ENCODE measurements at places on chromosomes 4 and X.
A peak's percentile ranks its signal among the peaks of the same experiment; 100 is the strongest.

GRCh38 chr4:94304365-94304971 is 38.2 kb downstream of the HPGDS start:
- DNase-seq: peak; percentile 30

DNA sequence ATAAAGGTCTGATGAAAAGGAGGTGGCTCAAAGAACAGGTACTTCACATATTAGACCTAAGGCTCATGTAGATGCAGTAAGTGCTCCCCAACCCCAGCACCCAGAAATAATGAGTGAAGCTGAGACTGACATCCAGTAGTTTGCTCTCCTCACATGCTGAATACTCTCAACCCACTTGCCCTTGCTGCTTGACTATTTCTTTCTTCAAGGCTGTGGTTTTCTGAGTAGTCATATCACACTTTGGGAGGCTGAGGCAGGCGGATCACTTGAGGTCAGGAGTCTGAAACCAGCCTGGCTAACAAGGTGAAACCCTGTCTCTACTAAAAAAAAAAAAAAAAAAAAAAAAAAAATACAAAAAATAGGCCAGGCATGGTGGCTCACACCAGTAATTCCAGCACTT is 51.5 kb upstream of the PRPS1 start:
- DNase-seq: no peak

- DNase-seq: no peak
These were observed 580.2 kb downstream of the SPRY1 start for GRCh38 chr4:123976819-123977218.

DNA sequence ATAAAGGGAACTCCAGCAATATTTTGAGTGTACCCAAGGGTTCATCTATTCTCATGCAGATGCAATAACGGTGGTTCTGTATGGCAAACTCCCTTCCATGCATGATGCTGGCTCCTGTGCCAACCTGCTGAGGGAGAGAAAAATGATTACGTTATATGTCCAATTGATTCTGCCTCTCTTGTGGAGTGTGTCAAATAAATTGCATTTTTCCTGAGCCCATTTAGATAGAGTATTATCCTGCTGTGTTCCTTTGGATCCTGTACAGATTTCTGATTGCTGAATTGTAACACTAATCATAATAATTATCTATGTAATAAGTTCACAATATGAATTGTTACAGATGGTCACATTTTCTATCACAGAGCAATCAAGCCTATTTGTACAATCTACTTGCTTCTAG is 821.7 kb downstream of the C4orf33 start:
- DNase-seq: no peak

- DNase-seq: no peak
These were observed 64.0 kb downstream of the PPP4R3C start for GRCh38 chrX:27399146-27399456.

DNA sequence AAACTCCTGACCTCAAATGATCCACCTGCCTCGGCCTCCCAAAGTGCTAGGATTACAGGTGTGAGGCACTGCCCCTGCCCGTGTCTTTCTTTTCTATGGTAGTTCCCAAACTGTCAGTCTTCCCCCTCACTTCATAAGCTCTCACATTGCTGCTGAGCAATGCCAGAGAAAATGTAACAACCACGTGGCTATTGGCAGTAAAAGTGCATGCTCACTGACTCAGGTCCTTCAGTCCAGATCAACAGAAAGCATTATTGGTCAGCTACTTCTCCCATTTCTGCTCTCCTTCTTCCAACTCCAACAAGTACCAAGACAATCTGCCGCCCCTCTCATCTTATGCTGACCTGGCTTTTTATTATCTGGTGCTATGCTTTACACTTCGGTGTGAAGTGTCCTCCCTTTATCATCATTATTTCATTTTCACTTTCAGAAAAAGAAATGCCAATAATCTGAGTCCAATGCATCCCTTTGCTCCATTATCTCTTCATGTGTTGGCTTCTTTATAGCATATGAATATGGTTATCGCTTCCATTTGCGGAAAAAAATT is 133.8 kb upstream of the UGT8 start:
- DNase-seq: no peak

DNA sequence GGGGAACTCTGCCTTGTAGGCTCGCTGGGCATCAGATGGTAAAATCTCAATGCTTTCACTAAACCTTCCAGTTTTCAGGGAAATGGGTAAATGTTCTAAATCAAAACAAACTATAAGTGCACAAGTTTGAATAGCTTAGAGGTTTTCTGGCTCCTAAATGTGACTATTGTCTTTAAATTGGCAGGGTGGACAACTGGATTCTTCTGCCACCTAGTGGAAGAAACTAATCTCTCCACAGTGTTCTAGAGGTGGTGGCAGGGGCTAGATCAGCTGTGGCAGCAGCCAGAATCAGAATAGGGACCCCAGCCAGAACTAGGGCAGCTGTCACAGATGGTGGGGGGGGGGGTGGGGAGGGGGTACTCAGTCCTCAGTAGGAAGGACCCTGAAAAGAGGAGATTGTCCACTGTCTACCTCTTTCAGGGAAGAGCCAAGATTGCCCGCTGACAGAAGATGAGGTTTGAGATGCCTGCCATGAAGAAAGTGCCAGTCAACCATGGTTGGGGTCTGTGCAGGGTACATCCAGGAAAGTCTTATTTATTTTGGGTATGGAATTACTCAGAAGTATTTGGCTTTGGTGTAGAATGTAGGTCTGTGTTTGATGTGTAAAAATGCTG is 201.4 kb downstream of the CCNG2 start:
- peak; percentile 22 for DNase-seq

DNA sequence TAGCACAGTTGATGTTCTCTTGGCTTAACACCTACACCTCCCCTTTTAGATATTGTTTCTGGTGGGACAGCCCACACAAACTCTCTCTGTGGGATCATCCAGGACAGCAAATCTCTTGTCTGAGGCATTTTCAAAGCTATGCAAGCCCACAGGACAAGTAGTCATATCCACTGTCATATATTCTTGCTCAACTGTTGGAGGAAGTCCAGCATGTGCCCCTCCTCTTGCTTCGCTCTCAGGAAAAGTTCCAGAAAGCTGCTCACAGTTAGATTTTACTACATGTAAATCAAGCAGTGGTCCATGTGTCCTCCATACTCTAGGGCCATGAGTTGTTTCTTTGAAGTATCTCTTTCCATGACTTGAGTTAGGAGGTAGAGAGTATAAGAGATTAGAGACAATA is 260.7 kb downstream of the INPP4B start:
- no peak for DNase-seq

DNA sequence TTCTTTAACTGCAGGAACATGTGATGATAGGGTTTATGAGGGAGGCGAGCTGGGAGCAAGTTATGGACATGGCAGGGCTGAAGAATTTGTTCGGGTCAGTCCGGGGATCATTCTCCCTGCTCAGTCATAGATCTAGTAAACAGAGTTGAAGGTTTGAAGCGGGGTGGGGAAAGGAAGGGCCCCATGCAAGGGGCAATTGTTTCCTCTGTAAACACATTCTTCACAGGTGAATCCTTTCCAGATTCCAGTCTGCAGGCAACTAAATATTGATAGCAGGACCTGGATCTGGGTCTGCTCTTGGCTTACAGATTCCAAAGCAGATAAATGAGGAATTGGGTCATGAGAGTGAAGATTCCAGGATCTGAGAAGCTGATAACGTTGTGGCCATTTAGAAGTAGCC is 44.3 kb upstream of the ARHGAP24 start:
- DNase-seq: no peak

GRCh38 chrX:84747516-84747915 is 245.3 kb upstream of the HDX start:
- DNase-seq: no peak

- no peak for DNase-seq
These were observed 123.6 kb downstream of the PCDH18 start for GRCh38 chr4:137408527-137409177.

DNA sequence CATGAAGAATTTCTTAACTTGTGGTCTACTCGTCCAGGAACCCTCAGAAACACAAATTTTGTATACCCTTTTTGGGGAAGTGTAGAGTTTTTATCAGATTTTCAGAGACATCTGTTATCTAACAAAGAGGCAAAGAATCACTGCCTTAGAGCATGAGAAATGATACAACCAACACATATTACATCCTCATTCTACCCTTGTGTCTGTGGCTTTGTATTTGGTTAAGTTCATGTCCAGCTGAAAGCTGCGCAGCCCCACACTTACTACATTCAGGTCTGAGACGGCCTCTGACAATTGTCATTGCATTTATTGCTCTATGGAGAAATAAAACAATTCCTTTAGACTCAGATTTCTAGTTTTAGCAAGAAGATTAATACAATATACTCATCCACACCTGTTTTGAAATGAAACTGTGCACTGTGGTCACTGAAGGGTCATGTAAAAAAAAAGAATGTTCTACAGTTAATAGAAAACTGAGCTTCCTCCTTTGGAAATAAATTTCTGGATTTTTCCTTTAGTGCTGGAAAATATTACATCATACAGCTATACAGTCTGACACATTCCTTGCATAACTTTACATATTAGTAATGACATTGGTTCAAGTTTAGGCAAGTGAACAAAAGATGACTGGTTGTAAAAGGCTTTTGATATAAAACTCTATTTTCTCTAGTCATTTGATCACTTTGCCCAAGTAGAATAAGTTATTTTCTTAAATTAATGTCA is 39.8 kb downstream of the GLRB start:
- DNase-seq: peak; percentile 17

DNA sequence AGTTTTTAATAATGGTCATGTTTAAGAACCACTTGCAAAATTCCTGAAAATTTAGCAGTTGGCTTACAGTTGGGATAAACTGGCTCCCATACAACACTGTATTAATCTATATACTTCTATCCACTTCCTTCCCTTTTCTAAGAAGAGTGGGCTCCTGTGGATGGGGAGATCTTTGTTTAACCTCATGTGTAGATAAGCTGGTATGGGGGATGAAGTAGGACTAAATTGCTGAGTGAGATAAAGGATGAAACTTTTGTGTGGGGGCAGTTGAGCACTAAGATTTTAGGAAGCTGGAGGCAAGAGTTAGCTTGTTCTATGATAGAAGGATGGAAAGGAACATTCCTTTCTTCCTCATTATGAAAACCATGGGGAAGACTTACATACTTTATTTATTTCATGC is 54.6 kb upstream of the ATP8A1 start:
- no peak for DNase-seq

- DNase-seq: no peak
These were observed 82.3 kb downstream of the PRKX start for GRCh38 chrX:3631196-3631595.

DNA sequence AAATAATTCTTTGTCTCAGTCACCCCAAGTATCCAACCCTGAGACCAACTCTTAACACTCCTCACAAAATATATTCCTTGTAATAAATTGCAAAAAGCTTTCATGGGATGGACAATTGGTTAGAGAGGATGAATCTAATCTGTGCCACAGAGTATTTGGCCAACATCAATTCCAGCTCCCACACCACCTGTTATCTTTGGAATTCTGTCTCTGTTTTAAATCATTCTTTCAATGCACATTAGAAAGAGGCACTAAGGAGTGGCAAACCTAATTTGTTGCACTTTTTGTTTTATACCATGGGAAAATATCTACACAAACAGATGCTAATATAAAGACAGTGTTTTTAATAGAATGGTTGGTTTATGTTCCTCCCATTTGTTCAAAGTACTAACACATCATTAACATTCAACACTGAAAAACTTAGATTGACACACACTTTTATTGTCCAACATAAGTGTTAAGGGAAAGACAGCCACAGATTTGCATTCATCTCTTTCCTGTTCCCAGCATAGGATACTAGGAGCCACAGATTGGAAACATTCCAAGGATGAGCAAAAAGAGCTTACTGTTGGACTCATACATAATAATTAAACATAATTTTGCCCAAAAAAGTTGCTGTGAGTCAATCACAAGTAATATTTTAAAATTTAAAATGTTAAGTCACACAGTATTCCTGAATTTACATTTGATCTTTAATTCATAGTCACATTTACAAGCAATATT is 116.4 kb downstream of the PPA2 start:
- no peak for DNase-seq

DNA sequence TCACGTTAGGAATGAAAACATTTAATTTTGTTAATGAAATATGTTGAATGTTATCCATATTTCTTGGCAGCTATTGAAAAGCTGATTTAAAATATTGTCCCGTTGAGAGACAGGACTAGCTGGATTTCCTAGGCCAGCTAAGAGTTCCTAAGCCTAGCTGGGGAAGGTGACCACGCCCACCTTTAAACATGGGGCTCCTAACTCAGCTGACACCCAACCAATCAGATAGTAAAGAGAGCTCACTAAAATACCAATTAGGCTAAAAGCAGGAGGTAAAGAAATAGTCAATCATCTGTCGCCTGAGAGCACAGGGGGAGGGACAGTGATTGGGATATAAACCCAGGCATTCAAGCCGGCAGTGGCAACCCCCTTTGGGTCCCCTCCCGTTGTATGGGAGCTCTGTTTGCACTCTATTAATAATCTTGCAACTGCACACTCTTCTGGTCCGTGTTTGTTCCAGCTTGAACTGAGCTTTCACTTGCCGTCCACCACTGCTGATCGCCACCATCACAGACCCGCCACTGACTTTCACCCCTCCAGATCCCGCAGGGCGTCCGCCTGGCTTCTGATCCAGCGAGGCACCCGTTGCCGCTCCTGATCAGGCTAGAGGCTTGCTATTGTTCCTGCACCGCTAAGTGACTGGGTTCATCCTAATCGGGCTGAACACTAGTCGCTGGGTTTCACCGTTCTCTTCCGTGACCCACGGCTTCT is 308.9 kb downstream of the GLUD2 start:
- DNase-seq: no peak

- DNase-seq: no peak
These were observed 53.3 kb downstream of the MEPE start for GRCh38 chr4:87886083-87886482.

DNA sequence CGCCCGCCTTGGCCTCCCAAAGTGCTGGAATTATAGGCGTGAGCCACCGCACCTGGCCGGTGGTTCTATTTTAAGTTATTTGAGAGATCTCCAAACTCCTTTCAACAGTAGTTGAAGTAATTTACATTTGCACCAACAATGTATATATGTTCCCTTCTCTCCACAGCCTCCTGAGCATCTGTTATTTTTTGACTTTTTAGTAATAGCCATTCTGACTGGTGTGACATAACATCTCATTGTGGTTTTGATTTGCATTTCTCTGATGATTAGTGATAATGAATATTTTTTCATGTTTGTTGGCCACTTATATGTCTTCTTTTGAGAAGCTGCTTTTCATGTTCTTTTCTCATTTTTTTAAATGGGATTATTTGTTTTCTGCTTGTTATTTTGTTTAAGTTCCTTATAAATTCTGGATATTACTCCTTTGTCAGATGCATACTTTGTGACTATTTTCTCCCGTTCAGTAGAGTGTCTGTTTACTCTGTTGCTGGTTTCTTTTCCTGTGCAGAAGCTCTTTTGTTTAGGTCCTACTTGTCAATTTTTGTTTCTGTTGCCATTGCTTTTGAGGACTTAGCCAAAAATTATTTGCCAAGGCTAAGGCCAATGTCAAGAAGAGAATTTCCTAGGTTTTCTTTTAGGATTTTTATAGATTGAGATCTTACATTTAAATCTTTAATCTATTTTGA is 213.2 kb downstream of the ARHGAP24 start:
- DNase-seq: no peak

- peak; percentile 8 for DNase-seq
These were observed 49.8 kb downstream of the SCLT1 start for GRCh38 chr4:129043523-129043922.

Measured in NCI-H460 (cell line).